CD14-positive monocyte (primary cell): ENCODE measurements at places on chromosomes 1 and 21. TPM values are rescaled to one million over a fixed set of nuclear protein-coding genes. Genes with fewer than 3 reads are reported as not detected.

The FABP3 gene
- not detected for polyA plus RNA-seq

The MARK1 gene
- polyA plus RNA-seq: not detected in 2 replicates

The SIKE1 gene
- polyA plus RNA-seq: 11.4 and 15.2 TPM in 2 replicates

The CASZ1 gene
- 3.7 and 4.0 TPM in 2 replicates for polyA plus RNA-seq

The CD58 gene
- 40.8 and 81.0 TPM in 2 replicates for polyA plus RNA-seq

The DDX20 gene
- polyA plus RNA-seq: 3.1 TPM

The EPHX1 gene
- 4.6 TPM for polyA plus RNA-seq

DNA sequence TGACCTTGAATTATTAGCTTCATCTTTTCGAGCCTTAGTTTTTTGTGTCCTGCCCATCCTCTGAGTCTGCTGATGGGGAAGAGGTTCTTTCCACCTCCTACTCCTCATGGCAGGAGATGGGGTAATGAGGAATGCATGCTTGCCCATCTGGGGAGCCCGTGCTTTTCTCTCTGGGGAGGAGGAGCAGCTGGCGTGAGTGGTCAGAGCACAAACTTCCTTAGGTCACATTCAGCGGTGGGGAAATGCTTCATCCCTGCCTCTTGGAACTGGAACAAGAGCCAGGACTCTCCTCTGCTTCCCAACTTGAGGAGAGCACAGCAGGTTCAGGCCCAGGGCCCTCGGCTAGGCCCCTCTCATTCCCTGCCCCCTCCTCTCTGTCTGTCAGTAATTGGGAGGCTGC is 155.0 kb downstream of the PCNX2 start:
- no peak overlapping the region for H3K27ac ChIP-seq
- no peak overlapping the region for H3K4me3 ChIP-seq
- DNase-seq: no peak
- H3K36me3 ChIP-seq: no peaks in the 10 kb centered on the region
- no peaks in the 10 kb centered on the region for H3K4me1 ChIP-seq

DNA sequence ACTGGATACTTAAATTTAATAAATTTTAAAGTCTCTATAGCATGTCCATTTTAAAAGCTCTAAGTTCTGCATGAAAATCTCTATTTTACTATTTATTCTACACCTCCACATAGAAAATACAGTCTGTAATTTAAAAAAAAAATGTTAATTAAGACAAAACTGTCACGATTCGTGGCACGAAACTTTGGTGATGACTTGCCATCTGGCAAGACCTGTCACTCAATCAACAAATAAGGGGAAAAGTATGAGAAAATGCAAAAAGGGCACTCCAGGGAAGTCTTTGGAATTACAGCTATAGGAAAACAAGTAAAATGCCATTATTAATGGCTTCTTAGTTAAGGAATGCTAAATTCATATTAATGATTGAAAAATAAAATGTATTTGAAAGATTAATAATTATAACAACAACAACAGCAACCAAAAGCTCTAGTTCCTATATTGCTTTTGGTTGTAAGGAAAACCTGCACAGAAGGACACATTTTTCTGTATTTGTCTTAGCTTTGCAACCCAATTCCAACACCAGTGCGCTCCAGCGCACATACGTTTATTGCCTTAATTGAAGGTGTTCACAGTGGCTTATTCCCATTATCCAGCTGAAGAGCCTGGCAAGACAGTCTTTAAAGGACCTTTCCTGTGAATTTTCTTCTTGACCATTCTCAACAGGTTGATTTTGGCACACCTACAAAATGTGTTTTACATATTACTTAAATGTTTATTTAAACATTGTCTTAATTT is 107.8 kb downstream of the PLPPR5 start:
- H3K27me3 ChIP-seq: no peaks in the 10 kb centered on the region
- H3K4me1 ChIP-seq: no peaks in the 10 kb centered on the region
- no peak overlapping the region for H3K4me3 ChIP-seq
- DNase-seq: no peak
- no peak overlapping the region for H3K27ac ChIP-seq

DNA sequence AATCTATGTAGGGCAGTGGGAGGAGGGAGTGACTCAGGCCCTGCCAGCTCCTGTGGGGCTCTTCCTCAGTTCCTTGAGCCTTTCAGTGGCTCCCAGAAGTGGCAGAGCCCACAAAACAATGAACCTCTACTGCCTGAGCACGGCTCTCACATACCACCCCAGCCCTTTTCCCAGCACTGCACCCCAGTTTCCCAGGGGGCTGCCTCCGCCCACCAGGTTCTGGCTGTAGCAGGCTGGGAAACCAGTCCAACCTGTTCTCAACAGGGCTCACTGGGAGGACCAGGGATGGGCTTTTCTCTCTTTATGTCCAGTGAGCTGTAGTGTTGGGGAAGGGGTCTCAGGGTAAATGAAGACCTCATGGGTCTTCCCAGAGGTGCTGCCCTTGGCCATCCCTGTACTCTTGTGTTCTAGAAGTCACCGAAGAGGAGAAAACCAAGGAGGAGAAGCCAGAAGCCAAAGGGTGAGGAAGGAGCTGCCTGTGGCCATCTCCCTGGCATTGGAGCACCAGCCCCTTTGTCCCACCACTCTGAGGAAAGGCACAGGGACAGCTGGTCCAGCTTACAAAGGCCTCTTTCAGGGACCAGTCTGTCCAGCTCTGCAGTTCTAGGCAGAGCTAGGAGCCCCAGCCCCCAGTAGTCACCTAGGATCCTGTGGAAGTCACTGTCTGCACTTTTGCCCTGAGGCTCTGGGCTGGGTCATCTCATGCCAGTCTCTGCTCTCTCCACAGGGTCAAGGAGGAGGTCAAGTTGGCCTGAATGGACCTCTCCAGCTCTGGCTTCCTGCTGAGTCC is 3.5 kb downstream of the MARCKSL1 start:
- H3K36me3 ChIP-seq: peaks cover 60% of the 10 kb centered on the region
- no peak for DNase-seq
- peaks cover 7% of the 10 kb centered on the region for H3K27me3 ChIP-seq
- no peak overlapping the region for H3K27ac ChIP-seq
- peaks cover 21% of the 10 kb centered on the region for H3K4me1 ChIP-seq

GRCh38 chr1:227094249-227094966 is 154.3 kb downstream of the COQ8A start:
- H3K27ac ChIP-seq: no peak overlapping the region
- H3K36me3 ChIP-seq: no peaks in the 10 kb centered on the region
- no peak overlapping the region for H3K4me3 ChIP-seq
- no peak for DNase-seq
- H3K4me1 ChIP-seq: no peaks in the 10 kb centered on the region

- H3K4me3 ChIP-seq: no peak overlapping the region
- H3K27me3 ChIP-seq: no peaks in the 10 kb centered on the region
- peak overlapping the region; percentile 87 for H3K27ac ChIP-seq
- H3K36me3 ChIP-seq: no peaks in the 10 kb centered on the region
- H3K4me1 ChIP-seq: peaks cover 34% of the 10 kb centered on the region
- DNase-seq: no peak
Measured at GRCh38 chr1:72637593-72637992, 355.3 kb upstream of the NEGR1 start.

- DNase-seq: no peak
- H3K27me3 ChIP-seq: no peaks in the 10 kb centered on the region
- peak overlapping the region; percentile 50 for H3K4me3 ChIP-seq
Measured at GRCh38 chr21:33301632-33302002, 23.2 kb upstream of the IFNAR1 start.

DNA sequence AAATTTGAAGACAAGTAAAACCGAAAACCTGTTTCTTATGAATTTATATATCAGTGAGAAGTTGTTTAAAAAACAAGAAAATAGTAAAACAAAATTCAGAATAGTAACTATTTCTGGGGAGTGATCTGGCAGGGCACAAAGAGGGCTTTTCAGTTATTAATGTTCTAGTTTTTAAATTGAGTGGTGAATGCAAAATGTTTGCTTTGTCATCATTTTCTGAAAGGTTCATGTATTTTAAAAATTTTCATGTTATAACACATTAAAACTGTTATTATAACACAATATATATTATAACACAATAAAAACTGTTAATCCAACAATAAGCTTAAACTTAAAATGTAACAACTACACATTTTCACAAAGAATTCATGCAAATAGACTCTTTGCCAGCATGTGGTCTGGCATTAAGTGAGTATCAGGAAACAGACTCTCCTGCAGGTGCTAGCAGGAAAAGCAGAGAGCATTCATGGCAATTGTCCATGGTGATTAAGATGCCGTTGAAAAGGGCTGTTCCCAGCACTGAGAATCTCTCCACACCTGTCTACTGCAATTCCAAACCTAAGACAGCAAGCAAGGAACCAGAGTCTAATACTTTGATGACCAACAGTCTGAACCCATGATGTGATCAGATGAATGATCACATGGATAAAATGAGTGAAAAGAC is 204.9 kb downstream of the TBX15 start:
- H3K4me3 ChIP-seq: no peak overlapping the region
- DNase-seq: no peak
- H3K27ac ChIP-seq: no peak overlapping the region

GRCh38 chr1:175737451-175737850 is 5.9 kb downstream of the TNR start:
- no peak overlapping the region for H3K27ac ChIP-seq
- H3K4me1 ChIP-seq: no peaks in the 10 kb centered on the region
- peak; percentile 5 for DNase-seq
- H3K36me3 ChIP-seq: no peaks in the 10 kb centered on the region
- peaks cover 17% of the 10 kb centered on the region for H3K27me3 ChIP-seq
- no peak overlapping the region for H3K4me3 ChIP-seq

DNA sequence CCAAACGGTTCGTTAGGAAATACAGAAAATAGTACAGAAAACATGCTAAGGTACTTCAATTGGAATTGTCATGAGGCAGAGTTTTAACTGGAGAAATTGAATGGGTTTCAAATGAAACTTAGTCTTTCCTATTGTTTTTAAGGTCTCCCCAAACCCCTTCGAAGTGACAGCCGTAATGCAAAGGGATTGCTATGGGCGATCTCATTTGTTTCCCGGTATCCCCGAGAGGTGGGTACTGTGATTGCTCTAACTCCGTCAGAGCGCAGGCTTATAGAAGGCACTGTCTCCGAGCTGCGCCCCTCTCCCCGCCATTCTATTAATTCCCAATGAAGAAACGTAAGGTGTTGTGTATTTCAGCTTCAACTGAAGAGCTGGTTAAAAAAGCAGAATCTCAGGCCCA is 22.0 kb upstream of the RNF187 start:
- H3K27me3 ChIP-seq: peaks cover 87% of the 10 kb centered on the region
- no peaks in the 10 kb centered on the region for H3K36me3 ChIP-seq
- no peak overlapping the region for H3K27ac ChIP-seq
- H3K4me1 ChIP-seq: peaks cover 18% of the 10 kb centered on the region

DNA sequence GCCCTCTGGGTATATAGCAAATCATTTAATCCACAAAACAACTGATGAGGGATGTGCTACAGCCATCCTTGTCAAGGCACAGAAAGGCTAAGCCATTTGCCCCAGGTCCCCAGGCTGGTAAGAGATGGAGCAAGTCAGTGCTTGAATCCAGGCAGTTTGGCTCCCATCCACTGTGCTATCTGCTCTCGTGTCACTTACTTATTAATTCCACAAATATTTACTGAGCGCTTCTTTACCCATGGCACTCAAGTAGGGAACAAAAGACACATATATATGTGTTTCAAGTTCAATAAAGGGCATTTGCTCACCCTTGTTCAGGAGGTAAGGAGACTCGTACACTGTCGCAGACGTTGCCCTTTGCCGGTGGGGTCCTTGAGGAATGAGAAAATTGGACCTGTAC is 38.6 kb upstream of the MPZL1 start:
- H3K27ac ChIP-seq: peak overlapping the region; percentile 62
- H3K27me3 ChIP-seq: no peaks in the 10 kb centered on the region
- DNase-seq: no peak
- no peak overlapping the region for H3K4me3 ChIP-seq
- peaks cover 15% of the 10 kb centered on the region for H3K4me1 ChIP-seq

DNA sequence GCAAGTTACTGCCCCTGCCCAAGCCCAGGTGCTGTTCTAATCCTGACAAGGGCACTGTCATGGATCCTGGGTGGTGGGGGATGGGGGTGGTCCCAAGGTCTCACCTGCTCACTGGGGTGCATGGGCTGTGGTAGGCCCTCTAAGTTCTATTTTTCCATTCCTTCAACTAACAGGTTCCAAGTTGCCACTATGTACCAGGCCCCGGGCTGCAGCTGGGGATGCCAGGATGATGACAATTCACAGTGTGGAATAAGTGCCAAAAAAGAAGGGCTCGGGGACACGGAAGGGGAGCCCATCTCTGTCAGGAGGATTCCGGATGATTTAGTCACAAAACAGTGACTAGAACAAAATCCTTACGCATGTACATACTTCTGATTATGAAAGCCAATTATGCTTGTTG is 76.0 kb downstream of the STUM start:
- DNase-seq: no peak
- H3K36me3 ChIP-seq: no peaks in the 10 kb centered on the region
- no peaks in the 10 kb centered on the region for H3K27me3 ChIP-seq

DNA sequence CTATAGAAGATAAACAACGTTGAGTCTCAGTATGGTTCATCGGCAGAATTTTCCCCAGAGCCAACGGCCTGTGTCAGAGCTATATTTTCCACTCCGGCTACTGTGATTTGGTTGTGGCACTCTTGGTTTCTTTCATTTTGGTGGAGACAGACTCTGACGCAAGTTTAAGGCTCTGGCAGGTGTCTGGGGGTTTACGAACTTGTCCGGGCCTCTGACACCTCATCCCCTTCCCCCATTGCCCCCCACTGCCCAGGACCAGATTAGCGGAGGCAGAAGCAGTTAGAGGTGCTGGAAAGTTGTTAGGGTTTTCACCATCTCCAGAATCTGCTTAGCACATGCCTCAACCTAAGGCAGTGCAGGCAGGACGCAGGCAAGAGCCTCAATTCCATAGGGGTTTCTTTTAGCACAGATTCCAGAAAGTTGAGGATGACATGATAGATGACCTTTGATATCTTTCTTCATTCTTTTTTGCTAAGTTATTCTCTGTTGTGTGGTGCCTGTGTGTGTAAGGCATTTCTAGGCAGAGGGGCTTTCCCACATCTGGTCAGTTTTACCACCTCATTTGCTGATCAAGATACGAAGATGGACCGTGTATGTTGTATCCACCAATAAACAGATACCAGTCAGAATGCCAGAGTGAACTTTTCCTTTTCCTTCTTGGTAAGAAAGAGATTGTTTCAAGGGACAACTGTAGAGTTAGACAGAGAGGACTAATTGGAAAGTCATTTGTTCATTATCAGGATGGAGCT is 18.4 kb upstream of the IL10 start:
- no peak overlapping the region for H3K27ac ChIP-seq
- H3K4me1 ChIP-seq: no peaks in the 10 kb centered on the region
- DNase-seq: no peak
- no peaks in the 10 kb centered on the region for H3K27me3 ChIP-seq
